ENCODE measurements at places on chromosomes 6 and 20.
A peak's percentile ranks its signal among the peaks of the same experiment; 100 is the strongest.

- DNase-seq = no peak
These were observed 19.8 kb downstream of the SYNDIG1 start for GRCh38 chr20:24489193-24489592.

DNA sequence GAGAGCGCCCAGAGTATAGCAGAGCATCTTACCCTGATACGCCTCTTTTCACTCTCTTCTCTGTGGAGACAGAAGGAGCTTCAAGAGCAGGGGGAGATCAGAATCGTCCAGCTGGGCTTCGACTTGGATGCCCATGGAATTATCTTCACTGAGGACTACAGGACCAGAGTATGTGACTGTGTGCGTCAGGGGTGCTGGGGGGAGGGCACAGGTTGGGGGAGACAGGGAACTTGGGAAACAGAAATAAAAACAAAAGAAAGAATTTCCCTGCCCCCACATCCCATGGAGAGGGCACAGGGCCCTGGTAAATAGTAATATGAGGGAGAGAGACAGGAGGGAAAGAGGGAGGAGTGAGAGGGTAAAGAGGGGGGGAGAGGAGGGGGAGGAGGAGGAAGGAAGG, 3.0 kb upstream of the C4A start:
- DNase-seq = no peak

DNA sequence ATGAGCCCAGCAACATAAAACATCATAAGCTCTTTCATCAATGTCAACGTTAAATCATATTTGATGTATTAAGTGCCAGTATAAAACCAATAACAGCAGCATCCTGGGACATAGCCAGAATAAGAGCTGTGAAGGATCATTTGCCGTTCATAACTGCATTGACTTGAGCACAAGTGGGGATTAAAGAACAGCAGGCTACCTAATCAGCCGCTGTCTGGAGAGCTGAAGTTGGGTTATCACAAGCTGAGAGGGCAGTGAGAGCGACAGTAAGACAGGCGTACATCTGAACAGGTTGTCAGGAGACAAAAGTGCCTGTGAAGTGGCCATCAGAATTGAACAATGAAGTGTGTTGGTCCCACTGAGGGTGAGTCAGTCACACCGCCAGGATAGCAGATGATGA, 269.6 kb downstream of the GRIK2 start:
- no peak for DNase-seq

DNA sequence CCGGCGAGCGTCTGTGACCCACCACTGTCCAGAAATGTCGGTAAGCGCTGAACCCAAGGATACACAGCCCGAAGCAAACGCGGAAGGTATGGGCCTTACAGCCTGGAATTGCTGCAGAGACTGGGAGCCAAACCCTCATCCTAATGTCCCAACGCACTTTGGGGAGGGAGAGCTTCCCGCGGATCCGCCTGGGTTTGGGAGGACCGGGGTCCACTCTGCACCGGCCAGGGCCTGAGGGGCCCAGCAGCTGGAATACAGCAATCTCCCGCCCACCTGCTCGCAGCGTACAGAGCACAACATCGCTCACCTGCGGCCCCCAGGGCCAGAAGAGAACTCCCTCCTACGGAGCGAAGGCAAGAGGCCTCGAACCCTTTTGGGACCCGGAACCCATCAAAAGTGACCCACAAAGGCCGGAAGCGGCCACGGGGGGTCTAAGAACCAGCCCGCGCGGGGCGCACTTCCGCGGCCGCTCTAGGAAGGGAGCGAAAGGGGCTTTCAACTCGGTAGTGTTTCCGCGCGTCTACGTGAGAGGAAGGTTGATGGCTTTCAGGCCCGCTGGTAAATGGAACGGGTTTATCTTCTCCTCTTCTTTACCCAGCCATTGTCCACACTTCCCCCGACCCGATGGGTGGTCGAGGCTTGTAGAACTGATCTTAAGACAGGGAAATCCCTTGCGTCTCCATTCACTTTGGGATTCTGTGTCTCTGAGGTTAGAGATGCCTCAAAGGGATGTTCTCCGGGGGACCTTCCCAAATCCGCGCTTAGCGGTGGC, at the start of gene ZSCAN12:
Gene ZSCAN12 (minus strand): TSS at position 398 of the 772 bp plus-strand sequence. CDS start 1,342 bp downstream, outside the sequence.
- DNase-seq = peak; percentile 81

DNA sequence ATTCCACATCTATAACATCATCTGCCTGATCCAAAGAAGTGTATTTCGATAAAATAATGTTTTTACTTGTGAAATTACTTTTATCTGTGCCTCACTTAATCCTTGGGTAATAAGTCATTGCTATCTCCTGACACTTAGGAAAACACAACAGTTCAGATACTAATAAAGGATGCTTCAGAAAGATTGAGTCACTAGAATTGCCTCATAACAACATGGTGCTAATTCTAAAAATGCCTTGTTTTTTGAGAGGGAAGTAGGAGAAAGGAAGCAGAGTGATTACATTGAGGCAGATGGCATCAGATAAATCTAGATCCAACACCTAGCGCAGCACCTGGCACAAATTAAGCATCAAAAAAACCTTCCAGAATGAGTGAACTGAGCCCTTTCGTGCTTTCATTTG, 69.0 kb downstream of the NCOA7 start:
- no peak for DNase-seq

GRCh38 chr6:164947164-164947563, 362.2 kb downstream of the C6orf118 start:
- no peak for DNase-seq

GRCh38 chr6:36760685-36761435, 63.2 kb downstream of the RAB44 start:
- no peak for DNase-seq

GRCh38 chr6:17392978-17393891, at the start of gene CAP2:
Gene CAP2, plus strand, starts transcription at chr6:17393595. Its CDS starts 27,961 bp downstream, at chr6:17421556.
- no peak for DNase-seq

DNA sequence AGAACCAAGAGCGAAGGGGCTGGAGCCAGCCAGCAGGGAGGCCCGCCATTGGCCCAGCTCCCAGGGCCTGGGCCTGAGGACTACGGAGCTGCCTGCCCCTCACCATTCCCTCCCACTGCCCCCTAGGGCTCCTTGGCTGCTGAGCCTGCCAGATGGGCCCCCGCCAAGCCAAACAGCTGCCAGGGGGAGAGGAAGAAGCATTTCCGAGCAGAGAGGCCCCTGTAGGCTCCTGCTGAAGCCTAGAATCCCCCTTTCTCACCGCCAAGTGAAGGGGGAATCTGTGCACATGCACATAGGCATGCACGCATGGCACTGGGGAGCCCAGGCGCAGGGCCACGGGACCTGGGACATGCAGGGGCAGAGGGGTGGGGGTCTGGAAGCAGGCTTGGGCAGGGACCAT, 28.5 kb upstream of the MRPS18A start:
- DNase-seq = no peak

DNA sequence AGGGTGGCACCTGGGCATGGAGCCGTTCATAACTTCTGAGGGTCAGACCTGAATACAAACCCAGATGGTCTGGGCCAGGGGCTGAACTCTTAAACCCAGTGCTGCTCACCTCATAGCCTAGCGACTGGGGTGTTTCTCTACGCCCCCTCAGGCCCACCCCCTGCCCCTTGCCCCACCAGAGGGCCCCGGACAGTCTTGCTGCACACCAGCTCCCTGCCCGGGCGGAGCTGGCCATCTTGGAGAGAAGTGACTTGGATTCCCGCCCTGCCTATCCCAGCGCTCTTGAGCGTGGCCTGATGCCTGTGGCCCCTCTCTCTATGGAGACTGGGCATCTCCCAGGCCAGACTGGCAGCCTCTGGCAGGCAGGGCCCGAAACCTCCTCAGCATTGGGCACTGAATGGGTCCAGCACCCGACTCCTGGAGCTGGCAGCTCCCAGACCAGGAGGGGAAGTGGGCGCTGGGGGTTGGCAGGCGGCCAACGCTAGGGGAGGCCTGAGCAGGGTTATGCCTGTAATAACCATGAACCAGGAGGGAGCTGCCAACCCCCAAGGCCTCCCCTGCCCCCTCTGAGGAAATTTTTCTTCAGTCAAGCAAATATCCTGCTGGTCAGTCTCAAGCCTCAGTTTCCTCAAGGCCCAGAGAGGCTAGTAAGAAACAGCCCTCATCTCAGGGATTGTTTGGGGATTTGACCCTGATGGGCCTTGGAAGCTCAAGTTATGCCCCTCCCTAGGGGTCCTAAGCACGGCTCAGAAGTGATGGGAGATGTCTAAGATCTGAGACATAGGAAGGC, 169.5 kb downstream of the VEGFA start:
- DNase-seq = no peak

DNA sequence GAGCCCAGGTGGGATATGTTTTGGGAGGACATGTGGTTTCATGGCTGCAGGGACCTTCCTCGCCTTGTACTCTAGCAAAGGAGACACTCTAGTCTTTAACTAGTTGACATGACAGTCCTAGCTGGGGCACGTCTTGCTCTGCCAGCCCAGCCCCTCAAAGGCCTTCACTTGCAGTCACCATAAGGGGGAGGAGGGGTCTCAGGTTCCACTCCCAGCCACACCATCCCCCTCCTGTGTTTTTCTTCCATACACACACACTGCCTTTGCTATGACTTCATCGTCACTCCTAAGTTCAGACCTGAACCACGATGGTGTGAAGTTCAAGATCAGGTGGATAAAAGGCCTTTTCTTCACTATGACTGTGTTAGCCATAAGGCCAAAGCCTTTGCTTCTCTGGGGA, 13.5 kb downstream of the ULBP1 start:
- no peak for DNase-seq

GRCh38 chr20:51624157-51624731, 81.7 kb upstream of the NFATC2 start:
- DNase-seq = peak; percentile 81

DNA sequence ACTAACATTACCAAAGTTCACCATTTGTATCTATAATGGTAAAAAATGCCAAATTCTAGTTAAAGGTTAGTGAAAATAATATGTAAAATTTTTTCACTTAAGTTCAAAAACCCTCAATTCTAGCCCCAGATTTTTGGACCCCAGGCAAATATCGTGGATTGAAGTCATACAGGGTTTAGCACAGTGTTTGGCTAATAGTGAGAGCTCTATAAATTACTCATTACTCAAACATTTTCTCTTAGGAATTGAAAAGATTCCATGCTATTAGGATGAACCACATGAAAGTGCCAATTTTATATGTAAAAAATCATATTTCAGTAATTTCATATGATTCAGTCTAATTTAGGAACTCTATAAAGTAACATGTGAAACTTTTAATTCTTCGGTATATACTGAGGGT, 170.3 kb upstream of the PREP start:
- no peak for DNase-seq

- DNase-seq = no peak
These were observed 22.9 kb upstream of the ESR1 start for GRCh38 chr6:151784441-151785214.

- no peak for DNase-seq
These were observed 8.3 kb upstream of the SCML4 start for GRCh38 chr6:107832151-107833056.

GRCh38 chr6:114377881-114378280, 35.1 kb upstream of the HS3ST5 start:
- DNase-seq = no peak

DNA sequence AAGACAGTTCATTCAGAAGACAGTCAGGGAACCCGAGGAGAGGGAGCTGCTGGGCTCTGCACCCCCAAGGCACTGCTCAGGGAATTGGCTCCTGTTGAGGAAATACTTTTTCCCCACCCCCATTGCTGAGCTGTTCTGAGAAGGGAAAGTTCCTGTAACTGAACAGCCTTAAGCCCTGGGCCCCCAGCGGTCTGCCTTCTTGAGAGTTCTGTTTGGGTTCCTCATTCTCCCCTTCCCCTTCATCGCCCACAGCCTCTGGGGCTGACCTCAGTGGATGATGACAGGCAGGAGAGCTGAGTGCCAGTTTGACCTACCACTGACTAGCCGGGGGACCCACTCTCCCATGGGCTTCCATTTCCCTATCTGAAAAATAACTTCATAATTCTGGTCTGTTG, 10.7 kb downstream of the HCK start:
- DNase-seq = no peak

- DNase-seq = no peak
These were observed 3.3 kb downstream of the NDRG3 start for GRCh38 chr20:36742558-36742957.

DNA sequence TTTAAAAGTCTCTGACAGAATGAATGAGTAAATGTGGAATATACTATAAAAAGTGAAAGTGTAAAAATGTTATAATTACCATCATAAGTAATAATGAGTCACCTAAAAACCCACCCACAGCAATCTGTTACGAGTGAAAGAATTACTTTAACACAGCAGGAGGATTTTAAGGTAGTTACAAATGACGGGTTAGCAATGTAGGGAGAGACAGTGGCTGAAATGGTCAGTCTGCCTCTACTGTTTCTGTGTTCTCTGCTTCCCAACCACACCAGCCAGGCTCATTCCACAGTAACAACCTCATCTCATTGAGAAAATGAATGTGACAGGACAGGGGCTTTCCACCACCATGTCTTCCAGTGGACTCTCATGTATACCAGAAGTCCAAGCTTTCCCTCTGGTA, 124.4 kb upstream of the KCNK16 start:
- DNase-seq = no peak

DNA sequence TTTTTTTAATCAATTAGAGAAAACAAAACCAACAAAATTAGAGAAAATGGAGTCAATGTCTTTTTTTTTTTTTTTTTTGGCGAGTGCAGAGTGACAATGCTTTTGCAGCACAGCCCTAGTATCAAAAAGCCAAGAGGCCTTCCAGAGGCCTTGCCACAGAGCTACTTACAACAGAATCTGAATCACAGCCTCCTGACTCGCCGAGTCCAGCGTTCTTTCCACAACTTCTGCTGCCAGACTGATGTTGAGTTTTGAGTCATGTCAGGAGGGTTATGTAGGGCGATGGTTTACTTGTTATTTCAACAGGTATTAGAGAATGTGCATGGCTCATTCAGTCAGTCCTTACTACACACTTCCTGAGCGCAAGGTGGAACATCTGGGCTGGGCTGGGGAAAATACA, 88.6 kb downstream of the FNDC1 start:
- no peak for DNase-seq

GRCh38 chr6:149423964-149424440, 23.9 kb downstream of the SUMO4 start:
- no peak for DNase-seq

DNA sequence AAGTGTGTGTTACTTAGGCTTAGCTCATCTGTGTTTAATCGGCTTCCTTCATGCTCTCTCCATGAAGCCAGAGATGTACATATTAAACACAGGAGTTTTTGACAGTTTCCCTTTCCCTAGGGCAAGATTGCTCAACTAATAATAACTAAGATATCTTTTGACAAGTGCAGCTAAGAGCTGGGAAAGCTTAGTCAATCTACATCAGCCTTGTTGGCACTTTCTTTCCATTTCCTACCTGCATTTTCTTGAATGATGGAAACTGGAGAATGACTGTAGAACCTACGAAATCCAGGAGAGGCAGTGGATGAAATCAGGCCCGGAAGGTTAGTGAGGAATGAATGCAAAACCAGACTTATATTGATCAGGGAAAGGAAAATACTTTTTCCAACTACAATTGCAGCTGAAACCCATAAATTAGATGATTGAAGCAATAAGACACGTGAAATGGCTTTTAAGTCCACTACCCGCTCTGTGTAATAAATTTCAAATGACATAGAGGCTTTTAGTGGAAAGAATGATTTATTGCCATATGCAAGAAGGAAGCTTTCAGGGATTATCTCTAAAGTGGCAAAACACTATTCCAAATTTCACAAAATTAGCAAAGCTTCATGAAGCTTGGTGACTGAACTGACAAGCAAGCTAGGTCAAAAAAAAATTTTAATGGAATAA, 237.2 kb upstream of the ID4 start:
- no peak for DNase-seq

GRCh38 chr20:44582311-44583025, at the start of gene PKIG:
Gene PKIG, plus strand, starts transcription at chr20:44582579. Its CDS starts 31,978 bp downstream, at chr20:44614557.
- DNase-seq = no peak

All from germinal center (tissue), 1 donor.